Liver (tissue), 10 donors: ENCODE measurements at places on chromosomes 3 and 15.

- no peak for DNase-seq
These were observed 22.0 kb downstream of the ARL13B start for GRCh38 chr3:94001827-94002495.

DNA sequence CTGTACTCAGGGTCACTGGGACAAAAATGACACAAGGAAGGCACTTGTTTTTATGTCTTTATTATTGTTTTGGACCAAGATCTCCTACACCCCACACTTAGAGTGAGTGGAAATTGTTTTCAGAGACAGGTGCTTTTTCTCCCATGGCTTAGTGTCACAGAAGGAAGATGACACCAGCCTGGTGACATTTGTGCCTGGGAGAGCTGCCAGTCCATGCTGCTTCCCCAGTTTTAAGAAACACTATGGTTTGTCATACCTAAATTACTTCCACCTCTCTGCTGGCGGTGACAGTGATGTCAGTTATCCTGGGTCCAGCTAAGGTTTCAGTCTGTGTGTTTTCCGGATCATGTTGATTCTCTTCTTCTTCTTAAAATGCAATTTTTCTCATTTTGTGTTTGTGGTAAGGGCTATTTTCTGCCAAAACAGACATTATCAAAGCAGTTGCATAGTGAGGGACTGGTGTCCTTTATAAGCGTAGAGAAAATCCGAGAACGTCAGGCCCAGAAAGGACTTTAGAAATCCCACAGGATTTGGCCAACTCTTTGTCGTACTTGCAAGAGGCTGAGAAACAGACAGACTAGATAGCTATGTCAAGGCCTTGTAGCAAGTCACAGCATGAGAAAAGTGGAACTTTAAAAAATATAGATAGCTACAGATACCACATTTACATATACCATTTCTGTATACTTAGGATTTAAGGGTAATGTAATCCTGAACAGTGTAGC, 149.5 kb downstream of the TP63 start:
- DNase-seq: no peak

- DNase-seq: no peak
These were observed 81.4 kb upstream of the SLC25A26 start for GRCh38 chr3:66139415-66139814.

GRCh38 chr3:67937498-67938118, 283.2 kb upstream of the SUCLG2 start:
- DNase-seq: no peak

DNA sequence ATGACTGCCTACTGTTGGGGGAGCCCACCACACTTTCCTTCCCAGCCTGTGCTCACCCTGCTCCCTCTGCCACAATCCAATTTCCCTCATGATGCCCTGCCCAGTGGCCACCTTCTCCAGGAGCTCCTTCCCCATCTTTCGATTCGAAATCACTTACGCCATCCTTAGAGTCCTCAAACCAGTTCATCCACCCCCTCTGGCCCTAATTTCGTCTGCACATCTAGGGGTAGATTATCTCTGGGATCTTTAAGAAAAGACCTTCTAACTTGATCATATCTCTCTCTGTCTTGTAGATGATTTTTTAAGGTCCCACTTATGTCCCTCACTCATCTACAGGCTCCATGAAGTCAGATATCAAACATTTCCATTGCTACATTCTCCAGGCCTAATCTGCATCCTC, 17.1 kb downstream of the CYP19A1 start:
- no peak for DNase-seq

GRCh38 chr3:126433496-126434263, 39.0 kb downstream of the CFAP100 start:
- no peak for DNase-seq

DNA sequence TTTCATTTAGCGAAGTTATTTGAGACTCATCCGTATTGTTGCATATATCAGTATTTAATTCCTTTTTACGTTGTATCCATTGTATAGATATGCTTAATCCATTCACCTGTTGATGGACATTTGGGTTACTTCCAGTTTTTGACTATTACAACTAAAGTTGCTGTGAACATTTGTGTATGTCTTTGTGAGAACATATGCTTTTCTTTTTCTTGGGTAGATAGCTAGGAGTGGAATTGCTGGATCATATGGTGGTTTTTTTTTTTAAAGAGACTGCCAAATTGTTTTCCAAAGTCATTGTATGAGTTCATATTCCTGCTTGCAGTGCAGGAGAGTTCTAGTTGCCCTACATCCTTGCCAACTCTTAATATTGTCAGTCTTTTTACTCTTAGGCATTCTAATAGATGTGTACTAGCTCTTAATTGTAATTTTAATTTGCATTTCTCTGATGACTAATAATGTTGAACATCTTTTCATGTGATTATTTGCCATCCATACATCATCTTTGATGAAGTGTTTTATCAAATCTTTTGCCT, 37.3 kb downstream of the NR2C2 start:
- DNase-seq: no peak
